Stimulated activated CD4-positive, alpha-beta T cell treated with anti-CD3 and anti-CD28 coated beads, Interleukin-4, amount 100 ng/mL, for 4 hours (primary cell): ENCODE measurements at places on chromosomes 3 and 15.

DNA sequence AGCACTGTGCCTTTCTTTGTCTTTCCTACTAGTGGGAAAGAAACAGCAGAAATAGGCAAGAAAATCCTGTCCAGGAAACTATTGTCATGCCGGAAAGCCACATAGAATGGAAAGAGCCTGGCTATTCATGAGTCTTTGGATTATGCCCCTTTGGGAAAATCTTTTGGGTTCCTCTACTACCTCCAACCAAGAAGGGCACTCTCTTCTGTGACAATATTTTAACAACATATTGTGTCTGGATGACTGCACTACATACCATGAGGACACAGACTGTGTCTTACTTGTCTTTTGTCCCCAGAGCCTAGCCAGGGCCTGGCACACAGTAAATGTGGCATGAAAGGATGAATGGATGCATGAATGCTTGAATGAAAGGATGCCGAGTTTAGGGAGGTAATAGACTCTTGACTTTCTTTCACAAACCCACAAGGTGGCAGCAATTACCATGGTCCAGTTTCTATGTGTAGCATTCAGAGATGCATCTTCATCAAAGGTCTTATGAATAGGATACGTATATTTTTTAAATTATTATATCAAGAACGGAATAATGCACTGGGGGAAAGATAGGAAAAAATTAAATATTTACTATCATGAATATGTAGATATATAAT is 30.3 kb downstream of the ARL14 start:
- no peak for DNase-seq

DNA sequence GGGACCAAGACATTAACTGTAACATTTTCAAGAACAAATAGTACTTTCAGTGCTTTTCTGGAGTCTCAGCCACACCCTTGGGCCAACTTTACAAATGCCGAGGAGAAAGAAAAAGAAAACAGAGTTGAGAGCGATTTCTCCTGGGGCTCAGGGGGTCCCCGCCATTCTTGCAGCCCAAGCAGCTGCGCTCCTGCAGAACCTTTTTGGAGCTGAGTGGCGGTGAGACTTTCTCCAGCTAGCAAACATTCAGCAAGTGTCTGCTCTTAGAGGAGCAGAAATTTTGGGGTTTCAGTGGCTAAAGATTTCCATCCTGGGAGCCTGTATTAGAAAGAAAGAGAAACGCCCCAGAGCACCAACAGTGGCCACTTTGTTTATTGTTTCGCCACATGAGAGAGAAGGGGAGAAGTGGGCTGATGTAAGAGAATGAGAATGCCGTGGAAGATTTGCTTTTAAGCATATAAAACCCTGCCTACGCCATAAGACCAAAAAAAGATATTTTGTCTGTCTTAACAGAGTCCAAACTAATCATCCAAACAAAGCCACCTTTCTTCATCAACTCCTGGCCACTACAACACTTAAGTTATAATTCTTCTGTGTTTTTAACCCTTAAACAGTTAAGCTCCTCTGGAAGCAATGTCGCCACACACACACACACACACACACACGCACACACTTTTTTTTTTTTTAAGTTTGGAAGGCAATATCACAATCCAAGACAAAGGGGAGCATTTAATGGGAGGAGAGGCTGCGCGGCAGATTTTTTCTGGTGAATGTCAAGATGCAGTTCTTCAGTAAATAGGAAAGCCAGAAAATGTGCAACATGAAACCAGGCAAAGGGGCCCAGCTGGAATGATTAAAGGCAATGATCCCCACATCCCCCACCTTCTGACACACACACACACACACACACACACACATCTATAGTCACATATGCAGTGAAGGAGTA is 19.2 kb downstream of the EID1 start:
- no peak for DNase-seq

GRCh38 chr3:195153653-195154052 is 117.3 kb downstream of the XXYLT1 start:
- DNase-seq, result no peak

DNA sequence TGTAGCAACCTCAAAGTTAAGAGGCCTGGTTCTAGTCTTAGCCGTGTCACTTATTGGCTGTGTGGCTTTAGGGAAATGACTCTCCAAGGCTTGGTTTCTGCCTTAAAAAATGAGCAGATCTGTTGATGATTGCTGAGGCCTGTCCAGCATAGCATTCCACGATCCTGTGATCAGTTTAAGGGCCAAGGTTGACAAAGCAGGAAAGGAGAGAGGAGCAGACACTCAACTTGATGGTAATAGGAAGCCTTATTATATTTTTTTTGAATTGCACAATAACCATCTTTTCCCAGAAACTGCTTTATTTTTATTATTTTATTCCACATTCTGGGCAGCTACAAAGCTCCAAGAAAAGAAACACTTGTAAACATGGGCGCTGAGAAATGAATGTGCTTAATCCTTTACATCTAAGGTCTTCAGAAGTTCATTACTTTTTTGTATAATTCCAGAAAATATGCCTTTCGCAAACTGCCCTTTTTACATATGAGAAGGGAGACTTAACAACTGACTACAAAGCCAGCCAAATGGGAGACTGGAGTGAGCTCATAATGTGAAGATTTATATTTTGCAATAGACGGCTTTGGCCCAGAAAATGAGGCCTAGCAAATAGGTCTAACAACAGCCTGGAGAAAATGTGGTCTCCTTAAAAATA is 241.0 kb downstream of the ATP8B4 start:
- no peak for DNase-seq

- no peak for DNase-seq
These were observed 9.7 kb downstream of the APH1B start for GRCh38 chr15:63287109-63287508.

DNA sequence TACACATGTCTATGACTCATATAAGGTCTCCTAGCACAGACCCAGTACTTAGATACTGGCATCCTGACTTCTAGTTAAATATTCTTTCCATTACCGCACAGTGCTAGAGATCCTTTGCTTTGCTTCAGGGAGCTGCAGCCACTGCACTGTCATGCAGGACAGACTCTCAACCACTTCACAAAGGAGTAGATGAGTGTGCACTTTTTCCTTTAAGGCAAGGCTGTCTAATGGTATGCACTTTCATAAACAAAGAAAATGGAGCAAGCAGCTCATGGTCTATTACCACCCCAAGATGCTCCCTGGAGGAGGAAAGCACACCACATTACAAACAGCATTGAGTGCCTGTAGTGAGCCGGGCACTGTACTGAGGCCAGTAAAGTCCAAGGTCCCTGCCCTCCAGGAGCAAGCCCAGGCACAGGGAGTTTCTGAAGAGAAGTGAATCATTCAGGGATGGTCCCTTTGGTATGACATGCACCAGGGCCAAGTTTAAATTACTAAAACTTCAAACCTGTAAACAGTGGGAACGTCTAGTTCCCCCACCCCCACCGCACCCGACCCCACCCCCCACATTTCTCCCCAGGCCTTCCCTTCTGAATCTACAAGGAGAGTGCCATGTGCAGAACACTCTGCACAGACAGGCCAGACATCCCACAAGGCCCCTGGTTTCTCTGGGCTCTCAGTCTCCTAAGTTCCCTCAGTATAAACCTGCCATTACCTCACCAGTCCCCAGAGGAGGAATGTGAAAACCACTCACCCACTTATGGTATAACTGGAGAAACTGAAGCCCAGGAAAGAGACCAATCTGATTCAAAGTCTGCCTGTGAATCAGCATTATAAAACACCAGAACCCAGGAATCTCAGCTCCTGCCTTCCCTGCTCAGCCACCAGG is 107.8 kb upstream of the BCL6 start:
- DNase-seq, result no peak

DNA sequence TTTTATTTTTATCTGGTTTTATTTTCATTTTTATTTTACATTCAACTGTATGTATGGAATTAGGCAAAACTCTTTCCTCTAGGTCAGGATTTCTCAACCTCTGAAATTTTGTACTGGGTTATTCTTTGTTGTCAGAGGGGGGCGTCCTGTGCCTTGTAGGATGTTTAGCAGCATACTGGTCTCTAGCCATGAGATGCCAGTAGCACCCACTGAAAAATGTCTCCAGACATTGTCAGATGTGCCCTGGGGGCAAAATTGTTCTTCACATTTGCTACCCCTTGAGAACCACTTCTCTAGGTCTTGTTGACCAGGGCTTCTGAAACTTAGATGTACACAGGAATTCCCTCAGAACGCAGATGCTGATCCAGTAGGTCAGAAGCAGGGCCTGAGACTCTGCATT is 5.4 kb downstream of the CHRNA5 start:
- no peak for DNase-seq

DNA sequence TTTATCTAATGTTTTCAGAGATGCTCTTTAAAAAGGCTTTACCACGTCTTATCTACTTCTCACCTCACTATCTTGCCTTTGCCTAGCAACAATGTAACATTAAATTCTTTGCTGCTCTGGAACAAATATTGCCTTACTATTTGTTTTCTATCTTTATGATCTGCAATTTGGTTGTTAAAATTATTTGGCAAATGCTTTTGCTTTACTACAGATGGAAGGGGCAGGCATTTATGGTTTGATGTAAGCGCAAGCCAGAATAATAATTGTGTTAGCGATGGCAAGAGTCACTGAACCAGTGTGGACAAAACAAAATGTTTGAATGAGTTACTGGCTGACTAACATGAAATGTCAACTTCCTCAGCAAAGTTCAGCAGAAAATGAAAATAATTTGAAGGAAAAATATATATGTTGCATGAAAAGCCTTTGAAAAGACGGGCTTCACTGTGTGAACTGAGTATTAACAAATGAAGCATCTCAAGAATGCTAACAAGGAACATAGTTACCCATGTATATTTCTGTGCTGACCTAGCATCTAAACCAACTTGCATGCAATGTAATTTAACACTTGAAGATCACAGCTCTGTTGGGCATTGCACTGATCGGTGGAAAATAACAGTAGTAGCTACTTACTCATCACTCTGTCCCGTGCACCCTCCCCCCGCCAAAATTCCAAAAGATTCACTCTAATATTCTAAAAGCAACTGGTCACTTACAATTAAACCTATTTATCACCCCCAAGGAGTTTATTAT is 454.0 kb upstream of the ARHGEF26 start:
- DNase-seq, result no peak

DNA sequence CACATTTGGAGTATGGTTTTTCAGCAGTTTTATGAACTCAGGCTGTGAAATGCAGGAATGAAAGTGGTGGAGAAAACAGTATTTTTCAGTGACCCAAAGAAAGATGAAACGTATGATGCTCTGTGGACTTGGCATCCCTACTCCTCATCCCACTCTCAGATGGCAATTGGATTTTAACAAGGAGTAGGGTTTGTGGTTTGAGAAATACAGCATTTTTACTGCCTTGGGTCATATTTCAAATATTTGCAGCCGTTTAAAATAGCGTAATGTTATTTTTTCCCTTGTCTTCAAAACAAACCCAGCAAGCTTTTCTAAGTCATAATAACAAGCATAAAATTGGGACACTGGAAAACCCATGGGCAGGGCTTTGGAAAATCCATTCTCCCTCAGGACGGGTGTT is 117.2 kb upstream of the LRIG1 start:
- no peak for DNase-seq

DNA sequence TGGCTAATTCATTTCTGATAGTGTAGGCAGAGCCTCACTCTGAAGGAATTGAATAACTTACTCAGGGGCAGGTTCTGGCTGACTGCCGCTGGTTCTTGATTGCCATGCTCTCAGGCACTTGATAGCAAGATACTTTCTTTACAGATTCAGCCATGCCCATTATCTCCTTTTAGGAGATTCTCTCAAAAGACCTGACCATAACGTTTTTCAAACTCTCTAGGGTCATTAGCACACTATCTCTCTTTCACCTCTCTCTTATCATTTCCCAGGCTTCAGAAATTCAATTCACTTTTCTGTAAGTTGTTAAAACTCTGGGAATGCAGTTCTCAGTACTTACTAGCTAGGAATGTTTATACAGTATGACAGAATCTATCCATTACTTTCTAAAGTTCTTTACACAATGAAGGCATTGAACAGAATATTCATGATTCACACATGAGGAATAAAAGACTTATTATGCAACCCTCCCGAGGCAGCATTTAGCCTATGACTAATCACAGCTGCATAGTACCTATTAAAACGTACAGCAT is 850.3 kb upstream of the CADM2 start:
- DNase-seq, result no peak

DNA sequence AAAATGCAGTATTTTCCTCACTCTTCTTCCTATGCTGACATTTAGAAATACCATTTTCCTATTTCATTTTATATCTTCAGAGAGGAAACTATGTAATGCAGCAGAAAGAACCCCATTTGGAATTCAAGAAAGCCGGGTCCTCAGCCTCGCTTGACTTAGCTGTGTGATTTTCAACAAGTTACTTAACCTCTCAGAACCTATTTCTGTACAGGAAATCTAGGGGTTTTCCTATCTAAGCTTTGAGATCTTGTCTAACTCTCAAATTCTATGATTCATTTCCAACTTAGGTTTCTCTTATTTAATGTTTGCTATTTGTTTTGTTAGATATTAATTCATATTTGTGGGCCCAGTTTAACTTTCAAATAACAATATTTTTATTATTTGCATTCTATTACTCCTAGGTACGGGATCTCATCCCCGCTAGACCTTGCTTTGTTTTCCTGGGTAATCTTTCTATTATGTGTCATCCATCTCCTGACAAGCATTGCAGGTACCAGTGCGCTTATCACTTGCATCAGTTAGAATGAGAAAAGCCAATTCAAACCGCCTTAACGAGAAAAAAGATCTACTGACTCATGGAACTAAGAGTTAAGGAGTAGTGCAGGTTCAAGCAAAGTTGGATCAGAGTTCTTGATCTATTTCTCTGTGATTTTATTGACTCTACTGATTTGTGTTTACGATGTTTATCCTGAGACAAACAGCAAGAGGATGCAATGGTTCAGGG is 70.6 kb upstream of the BHLHE40 start:
- DNase-seq, result no peak

DNA sequence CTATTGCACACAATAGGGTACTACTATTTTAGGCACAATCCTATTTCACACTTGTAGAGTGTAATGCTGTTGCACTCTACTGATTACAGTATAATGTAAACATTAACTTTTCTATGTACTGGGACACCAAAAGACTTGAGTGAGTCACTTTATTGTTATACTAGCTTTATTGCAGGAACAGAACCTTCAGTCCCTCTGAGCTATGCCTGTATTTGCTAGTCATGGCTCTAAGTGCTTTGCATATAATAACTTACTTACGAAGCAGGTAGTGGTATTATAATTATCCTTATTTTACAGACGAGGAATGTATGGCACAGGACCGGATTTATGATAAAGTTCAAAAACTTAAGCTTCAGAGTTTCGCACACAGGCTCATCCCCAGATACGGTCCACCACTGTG is 106.6 kb upstream of the SLC6A6 start:
- no peak for DNase-seq

GRCh38 chr3:159565313-159565712 is 423.3 kb upstream of the IL12A start:
- no peak for DNase-seq

DNA sequence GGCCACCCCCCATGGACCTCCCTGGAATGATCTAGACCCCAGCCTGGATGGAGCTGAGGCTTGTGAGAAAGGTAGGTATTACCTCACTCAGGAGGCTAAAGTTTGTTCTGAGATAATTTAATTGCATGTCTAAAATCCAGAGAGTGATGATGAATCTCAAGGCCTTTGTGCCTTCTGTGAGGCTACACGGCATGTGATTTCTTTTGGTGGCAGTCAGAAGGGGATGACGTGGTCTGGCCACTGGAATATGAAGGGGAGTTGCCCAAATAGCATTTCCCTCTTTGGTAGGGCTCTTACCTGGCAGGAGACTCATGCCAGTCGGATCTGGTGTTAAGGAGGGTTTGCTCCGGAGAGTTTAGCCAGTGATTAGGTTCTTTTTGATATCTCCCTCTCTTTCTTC is 2.5 kb downstream of the BAHD1 start:
- no peak for DNase-seq

GRCh38 chr15:77340245-77340644 is 79.7 kb downstream of the PEAK1 start:
- DNase-seq, result no peak

- no peak for DNase-seq
These were observed 12.3 kb upstream of the FSIP1 start for GRCh38 chr15:39794954-39795353.
